Amniotic stem cell (primary cell): ENCODE measurements at places on chromosomes 2 and 18.
A peak's percentile ranks its signal among the peaks of the same experiment; 100 is the strongest.

DNA sequence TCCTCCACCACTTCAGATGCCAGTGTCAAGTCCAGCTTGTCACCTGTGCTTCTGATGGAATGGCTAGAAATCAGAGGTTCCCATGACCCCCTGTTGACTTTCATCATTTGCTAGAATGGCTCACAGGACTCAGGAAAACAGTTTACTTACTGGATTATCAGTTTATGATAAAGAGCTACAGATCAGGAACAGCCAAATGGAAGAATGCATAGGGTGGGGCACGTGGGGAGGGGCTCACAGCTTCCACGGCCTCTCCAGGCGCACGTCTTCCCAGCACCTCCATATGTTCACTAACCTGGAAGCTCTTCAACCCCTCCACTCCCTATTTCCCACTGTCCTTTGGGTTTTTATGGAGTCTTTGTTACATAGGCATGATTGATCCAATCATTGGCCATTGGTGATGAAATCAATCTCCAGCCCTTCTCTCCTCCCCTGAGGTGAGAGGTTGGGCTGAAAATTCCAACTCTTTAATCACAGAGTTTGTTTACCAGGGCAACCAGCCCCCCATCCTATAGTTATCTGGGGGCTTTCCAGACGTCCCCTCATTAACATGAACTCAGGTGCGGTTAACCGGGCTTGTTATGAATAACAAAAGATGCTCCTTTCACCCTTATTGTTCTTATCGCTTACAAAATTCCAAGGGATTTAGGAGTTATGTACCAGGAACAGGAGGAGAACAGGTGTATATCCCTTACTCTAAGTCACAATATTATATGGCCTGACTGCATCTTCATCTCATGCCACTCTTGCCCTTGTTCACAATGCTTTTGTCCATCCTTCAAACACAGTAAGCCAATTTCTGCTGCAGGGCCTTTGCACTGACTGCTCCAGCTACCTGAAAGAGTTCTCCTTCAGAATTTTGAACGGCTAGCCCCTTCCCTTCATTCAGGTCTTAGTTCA is 35.2 kb downstream of the ANXA4 start:
- DNase-seq: no peak

DNA sequence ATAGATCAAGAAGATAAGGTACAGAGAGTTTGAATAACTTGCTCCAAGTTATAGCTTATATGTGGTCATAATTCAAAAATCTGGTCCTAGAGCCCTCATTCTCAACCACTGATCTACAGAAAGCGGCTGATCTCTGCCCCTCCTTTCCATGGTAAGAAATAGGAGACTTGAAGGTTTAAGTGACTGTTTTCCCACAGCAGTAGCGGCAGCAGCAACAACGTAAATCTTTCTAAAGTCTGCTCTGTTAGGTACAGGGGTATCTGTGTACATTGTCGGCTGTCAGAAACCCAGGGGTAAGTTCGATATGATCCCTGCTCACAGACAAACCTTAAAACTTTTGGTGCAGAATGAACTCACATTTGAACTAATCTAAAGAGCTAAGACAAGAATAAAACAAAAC is 105.4 kb downstream of the EPHA4 start:
- no peak for DNase-seq

- DNase-seq: peak; percentile 43
Observed at GRCh38 chr2:9629222-9630116, 1.3 kb downstream of the YWHAQ start.

DNA sequence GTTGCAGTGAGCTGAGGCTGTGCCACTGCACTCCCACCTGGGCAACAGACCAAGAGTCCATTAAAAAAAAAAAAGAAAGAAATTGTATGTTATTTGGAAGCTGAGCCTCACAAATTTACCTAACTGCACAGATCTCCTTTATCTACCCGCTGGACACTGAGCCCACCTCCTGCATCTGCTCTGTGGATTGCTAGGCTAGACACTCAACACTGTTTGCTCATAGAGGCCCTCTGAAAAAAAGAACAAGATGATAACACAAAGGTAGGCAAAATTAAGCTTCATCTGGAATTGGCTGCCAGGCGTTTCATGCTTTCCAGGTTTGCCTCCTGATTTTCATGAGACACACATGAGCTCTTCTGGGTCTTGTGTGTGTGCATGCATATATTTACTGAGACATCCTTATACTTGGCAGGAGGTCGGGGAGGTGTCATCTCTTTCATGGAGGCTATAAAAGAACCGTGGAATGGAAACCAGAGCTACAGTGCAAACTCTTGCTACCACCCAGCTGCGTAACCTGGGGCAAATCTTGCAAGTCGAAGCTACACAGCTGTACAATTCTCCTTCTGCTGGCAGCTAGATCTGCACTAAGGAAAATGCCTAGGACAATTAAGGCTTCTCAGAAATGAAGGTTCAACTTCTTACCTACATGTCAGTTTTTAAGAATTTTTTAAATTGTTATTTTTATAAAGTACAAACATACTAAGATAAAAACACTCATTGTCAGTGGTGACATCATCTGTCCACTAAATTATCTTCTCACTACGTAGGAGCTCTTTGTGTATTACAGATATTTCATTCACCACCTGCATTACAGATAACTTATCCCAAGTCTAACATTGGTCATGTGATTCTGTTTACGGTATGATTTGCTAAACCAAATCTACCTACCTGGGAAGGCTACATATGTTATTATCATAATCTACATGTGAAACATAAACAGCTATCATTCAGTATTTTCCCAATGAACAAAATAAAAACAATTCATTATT is 63.1 kb downstream of the CABYR start:
- no peak for DNase-seq

DNA sequence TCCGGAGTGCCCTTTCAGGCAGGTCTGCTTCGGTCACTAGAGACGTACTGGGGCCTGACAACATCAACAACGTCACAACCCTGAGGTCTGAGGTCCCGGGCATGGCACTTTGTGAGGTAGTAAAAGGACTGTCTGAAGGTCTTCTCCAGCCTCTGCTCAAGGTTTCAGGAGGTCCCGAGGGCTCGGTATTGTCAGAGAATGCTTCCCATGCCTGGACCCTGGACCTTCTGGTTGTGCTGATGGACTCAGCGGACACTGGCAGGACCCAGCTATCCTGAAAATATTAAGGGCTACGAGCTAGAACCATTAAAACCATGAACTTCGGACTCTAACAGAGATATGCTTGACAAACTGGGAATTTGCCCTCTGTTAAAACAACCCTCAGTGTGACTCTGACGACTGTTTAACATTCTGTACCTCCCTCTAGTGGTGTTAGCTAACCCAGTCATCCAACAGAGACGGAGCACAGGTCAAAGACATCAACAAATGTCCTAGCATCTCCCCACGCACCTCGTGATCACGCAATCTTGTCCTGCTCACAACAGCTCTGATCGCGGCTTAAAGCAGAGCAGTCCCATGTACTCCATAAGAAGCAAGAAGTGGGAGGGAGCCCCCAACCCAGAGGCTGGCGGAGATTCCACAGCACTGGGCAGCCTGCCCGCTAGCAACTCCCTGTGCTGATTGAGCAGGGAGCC is 96.5 kb downstream of the CCDC93 start:
- peak; percentile 2 for DNase-seq

DNA sequence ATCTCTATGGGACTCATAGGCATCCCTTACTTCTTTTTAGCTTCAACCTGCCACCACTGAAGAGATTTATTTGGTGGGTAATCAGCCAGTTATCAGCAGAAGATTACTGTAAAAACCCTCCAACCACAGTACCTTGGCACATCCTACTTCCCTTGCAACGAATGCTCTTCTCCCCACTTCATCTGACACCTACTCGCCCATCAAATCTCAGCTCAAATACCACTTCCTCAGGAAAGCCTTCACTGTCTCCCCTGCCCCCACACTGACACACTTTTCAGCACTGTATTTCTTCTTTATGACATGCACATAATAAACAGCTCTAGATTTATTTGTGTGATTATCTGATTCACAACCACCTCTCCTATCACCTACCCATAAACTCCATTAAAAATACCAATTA is 3.1 kb downstream of the KDSR start:
- no peak for DNase-seq

GRCh38 chr18:2515171-2515787 is 56.0 kb downstream of the METTL4 start:
- DNase-seq: peak; percentile 47
